ENCODE measurements at places on chromosomes 2 and 18.
A peak's percentile ranks its signal among the peaks of the same experiment; 100 is the strongest.

- peak; percentile 42 for DNase-seq
Observed at GRCh38 chr2:178891265-178891958, 84.2 kb upstream of the TTN start.

DNA sequence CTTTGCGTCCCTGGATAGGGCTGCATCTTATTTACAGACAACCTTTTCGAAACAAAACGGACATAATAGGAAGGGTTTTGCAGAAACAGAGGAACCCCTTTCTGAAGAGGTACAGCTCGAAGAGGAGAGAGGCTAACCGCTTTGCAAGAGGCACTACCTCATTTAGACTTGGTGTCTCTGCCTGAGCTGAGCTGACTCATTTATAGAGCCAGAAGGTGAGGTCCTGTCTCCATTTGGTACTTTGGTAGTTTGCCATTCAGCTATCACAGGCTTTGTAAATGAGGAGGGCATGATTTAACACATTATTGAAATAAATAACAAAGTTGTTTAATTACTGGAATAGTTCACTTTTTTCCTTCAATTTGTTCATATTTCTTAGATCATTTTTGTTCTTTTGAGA, 2.2 kb upstream of the NXPH2 start:
- DNase-seq, result no peak

GRCh38 chr2:205772983-205773382, 90.7 kb downstream of the NRP2 start:
- DNase-seq, result no peak

DNA sequence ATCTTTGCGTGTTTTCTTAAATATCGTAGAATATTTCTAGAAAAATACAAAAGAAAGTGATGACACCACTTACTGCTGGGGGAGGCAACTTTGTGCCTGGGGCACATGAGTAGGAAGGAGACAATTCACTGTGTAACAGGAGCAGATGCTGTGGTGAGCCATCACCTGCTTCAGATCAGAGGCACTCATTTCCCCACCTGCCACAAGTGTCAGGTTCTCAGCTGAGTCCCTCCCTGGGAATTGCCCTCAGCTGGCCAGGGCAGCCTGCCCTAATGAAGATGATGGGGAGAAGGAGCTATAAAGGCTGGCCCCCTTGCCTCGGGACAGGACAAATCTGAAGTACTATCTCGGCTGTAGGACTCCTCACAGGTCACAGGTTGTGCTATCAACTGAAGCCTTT, 322.8 kb downstream of the STK39 start:
- no peak for DNase-seq

- DNase-seq, result no peak
Observed at GRCh38 chr2:212426637-212427412, 111.8 kb downstream of the ERBB4 start.

DNA sequence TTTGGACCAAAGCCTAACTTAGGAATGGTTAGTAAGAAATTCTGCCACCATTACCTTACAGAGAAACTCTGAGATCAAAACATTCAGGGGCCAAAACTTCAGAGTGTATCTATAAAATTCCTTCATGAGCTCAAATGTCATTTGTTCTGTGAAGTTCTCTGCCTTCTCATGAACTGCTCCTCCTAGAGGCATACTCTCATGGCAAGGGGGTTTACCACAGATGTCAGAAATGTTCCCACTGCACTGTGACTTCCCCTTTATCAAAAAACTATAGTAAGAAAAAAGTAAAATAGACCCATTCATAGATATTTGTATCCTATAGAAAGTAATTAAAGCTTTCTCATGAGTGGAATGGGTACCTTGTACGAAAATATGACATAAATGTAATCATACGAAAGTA, 68.5 kb downstream of the USP40 start:
- no peak for DNase-seq

GRCh38 chr2:146697307-146697706, 1147.5 kb upstream of the ACVR2A start:
- DNase-seq, result no peak

DNA sequence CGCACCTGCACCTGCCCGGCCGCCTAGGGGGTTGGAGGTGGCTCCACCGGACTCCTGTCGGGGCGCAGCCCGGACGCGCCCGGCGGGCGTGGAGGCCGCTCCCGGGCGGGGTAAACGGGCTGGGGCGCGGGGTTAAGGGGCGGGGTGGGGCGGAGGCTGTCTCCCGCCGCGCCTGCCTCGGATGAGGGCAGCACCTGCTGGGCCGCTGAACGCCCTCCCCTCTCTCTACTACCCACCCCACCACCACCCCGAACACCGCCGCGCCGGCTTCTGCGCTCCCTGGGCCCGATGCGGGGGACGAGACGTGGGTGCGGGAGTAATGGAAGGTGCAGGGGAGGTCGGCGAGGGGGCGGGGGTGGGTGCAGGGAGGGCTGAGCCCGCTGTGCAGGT, 224.8 kb upstream of the ID2 start:
- no peak for DNase-seq

DNA sequence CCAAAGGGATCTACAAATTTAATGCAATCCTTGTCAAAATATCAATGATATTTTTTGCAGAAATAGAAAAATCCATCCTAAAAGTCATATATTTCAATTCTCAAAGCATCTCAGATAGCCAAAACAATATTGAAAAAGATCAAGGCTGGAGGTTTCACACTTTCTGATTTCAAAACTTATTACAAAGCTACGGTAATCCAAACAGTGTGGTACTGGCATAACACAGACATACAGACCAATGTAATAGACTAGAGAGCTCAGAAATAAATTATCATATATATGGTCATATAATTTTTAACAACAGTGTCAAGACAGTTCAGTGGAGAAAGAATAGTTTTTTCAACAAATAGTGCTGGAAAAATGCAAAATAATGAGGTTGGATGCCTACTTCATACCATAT, 40.3 kb upstream of the PROKR1 start:
- no peak for DNase-seq

DNA sequence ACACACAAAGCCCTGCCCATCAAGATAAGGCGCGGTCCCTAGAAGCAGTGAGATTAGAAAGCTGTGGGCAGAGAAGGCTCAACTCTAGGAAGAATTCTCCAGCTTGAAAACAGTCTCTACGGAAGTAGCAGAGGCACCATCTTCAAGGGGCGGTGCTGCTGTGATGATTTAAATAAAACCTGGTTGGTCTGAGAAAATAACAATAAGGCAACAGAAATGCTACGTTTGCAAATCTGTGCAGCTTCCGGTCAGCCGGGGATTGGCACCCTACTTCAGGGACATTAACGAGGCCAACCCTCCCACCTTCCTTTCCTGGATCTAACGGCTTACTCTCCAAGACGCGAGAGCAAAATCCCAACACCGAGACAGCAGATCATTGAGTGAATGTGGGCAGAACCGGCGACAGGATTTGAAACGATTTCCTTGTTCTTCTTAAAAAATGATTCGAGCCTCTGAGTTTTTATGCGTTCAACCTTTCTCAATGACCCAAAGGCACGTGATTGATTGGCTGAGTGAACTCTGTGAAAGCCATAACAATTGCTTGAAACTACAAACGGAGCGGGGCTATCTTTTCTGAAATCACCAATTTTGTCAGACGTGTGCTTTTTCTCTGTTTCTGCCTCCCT, 93.7 kb upstream of the ZNF516 start:
- DNase-seq, result no peak

DNA sequence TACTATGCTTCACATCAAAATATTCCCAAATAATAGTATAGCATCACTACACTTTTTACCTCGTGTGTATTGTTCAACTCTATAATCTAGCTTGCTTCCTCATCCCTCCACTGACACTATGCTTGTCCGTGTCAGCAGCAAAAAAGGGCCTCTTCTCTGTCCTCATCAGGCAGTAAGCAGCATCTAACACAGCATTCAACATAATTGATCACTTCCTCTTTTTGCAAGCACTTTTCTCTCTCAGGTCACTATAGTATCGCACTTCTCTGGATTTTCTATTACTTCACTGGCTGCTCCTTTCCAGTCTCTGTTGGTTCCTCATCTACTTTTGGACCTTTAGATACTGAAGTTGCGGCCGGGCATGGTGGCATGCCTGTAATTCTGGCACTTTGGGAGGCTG, 64.9 kb upstream of the ZSWIM2 start:
- DNase-seq, result no peak

- no peak for DNase-seq
Observed at GRCh38 chr2:172969166-172969565, 106.5 kb upstream of the MAP3K20 start.

- DNase-seq, result no peak
Observed at GRCh38 chr2:227079726-227080125, 84.3 kb downstream of the COL4A4 start.

- no peak for DNase-seq
Observed at GRCh38 chr2:191806396-191806795, 40.5 kb downstream of the CAVIN2 start.

GRCh38 chr2:241809383-241810306, 652 bp downstream of the NEU4 start:
- DNase-seq, result no peak

- no peak for DNase-seq
Observed at GRCh38 chr18:34760444-34760843, 50.3 kb downstream of the DTNA start.
